Esophagus squamous epithelium (tissue), 5 donors: ENCODE measurements at places on chromosomes 1 and 21.

- no peak for DNase-seq
These were observed 85.6 kb downstream of the CD58 start for GRCh38 chr1:116485071-116485735.

- no peak for DNase-seq
These were observed 20.1 kb downstream of the NPHP4 start for GRCh38 chr1:5972198-5972520.

GRCh38 chr21:35256468-35256988 is 207.4 kb upstream of the RUNX1 start:
- no peak for DNase-seq

GRCh38 chr1:225846331-225847310 is 35.6 kb downstream of the TMEM63A start:
- no peak for DNase-seq

- DNase-seq, result no peak
These were observed 4.3 kb downstream of the TNFRSF14 start for GRCh38 chr1:2560299-2561073.

DNA sequence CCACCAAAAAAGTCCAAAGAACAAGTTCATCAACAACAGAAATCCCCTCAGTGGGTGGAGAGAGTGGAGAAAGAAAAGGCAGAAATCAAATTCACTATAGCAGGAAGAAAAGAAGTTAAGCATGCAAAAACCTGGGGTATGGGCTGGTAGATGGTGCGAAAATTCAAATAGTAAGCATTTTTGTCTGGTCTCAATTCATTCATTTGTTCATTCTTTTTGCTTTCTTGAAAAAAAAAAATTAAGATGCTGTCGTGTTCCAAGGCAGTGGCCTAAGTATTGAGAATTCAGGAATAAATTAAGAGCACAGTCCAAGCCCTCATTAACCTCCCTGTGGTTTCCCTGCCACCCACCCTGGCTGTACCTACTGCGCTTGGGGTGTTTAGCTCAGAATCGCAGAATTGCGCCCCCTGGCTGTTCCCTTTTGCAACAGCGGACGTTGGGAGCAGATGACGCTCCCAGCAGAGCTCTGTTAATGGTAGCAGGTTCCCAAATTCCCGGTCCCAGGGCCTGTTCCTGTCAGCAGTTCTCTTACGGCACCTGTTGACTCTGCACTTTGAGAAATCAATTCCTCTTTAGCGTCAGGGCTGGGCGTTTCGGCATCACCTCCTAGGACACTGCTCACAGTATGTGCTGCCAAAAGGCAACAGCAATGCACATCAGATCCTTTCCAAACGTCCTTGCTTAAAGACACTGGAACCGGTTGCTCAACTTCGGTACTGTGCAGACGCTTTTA is 34.0 kb upstream of the SSX2IP start:
- no peak for DNase-seq

GRCh38 chr21:32728848-32729247 is 1.0 kb upstream of the SYNJ1 start:
- no peak for DNase-seq

- DNase-seq, result no peak
These were observed 52.7 kb upstream of the EIF4G3 start for GRCh38 chr1:21229246-21230000.

- DNase-seq, result no peak
These were observed 154.7 kb upstream of the KCNK2 start for GRCh38 chr1:214927796-214928195.

- no peak for DNase-seq
These were observed 7.7 kb downstream of the C1orf226 start for GRCh38 chr1:162389021-162389818.

- DNase-seq, result no peak
These were observed 49.7 kb upstream of the MACF1 start for GRCh38 chr1:39154553-39155421.

GRCh38 chr1:40383095-40383487 is 9.6 kb downstream of the SMAP2 start:
- no peak for DNase-seq

DNA sequence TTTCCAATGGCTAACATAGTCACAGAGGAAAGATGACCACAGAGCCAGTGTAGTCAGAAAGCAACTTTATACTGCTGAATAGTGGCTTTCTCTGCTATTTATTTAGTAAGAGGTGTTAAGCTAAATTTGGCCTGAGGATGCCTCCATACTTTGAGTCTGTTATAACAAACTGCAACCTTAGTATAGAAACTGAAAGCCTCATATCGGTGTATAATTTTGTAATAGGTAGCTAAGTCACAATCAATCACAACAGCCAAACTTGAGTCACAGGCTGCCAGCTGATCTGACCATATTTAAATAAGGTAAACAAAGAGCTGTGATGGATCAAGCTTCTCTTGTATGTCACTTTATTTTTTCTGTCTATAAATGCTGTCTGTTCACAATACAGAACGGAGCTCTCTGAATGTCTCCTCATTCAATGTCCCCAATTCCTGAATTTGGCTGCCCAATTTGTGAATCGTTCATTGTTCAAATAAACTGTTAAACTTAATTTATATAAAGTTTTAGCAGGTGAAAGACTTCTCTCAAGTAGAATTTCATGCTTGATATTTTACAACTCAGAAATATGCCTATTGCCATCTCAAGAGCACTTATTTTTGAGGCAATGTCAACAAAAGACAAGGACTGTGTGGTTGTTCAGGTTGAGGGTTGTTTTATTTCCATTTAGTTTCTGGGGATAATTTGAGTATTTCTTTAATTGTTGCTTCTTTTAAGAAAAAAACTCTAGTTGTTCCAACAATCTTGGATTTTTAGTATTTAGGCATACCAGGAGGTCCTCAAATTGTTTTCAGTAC is 339.7 kb upstream of the B3GALT2 start:
- DNase-seq, result no peak

DNA sequence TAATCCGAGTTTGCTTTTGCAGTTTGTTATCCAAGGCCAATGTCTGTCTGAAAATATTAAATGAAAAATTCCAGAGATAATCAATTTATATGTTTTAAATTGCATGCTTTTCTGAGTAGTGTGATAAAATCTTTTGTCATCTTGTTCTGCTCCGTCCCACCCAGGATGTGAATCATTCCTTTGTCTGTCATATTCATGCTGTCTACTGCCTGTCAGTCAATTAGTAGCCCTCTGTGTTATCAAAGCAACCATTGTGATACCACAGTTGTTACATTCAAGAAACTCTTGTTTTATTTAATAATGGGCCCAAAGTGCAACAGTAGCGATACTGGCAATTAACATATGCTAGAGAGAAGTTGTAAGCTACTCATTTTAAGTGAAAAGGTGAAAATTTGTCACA is 819.3 kb downstream of the BRINP3 start:
- DNase-seq, result no peak

DNA sequence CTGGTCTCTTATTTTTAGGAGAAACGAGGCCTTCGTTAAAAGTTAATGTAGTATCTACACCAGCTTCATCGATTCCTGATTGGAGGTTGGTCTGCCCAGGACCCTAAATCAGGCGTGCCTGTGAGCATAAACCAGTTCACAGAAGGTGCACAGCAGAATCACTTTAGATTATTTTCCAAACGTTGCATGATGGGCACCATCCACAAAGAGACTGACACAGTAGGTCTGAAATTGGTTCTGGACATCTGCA is 256 bp upstream of the TARBP1 start:
- no peak for DNase-seq

- no peak for DNase-seq
These were observed 62.8 kb downstream of the NVL start for GRCh38 chr1:224266915-224267856.

- DNase-seq, result no peak
These were observed 1.9 kb downstream of the SLC2A1 start for GRCh38 chr1:42956739-42957138.

DNA sequence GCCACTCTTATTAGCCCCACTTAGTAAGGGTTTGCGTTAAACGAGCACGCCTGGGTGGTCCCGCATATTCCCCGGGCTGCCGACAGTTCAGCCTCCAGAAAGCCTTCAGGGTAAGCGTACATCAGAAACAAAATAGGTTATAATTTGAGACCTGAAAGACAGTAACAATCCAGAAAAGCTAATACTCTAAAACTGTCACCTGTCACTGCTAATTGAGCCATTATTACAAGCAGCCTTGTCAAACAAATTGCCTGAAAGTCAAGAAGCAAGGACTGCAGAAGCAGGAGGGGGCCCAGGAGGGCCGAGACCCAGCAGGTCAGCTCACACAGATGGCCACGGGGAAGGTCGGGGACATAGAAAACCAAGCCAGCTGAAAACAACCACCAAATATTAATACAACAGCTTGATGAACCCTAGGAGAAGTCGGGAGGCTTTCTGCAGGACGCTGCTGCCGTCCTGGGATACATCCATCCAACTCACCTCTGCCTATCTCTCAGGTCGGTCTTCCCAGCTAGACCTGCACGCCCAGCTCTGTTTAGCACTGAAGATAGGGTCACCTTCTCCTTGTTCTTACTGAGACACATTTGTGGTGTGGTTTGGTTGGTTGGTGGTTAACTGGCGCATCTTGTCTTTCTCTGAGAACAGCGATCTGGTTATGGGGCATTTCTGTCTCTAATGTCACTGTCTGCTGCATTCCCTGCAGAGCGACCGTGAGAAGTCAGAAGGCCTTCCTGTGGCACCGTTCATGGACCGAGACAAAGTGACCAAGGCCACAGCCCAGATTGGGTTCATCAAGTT is 110.8 kb downstream of the WDR4 start:
- DNase-seq, result no peak

DNA sequence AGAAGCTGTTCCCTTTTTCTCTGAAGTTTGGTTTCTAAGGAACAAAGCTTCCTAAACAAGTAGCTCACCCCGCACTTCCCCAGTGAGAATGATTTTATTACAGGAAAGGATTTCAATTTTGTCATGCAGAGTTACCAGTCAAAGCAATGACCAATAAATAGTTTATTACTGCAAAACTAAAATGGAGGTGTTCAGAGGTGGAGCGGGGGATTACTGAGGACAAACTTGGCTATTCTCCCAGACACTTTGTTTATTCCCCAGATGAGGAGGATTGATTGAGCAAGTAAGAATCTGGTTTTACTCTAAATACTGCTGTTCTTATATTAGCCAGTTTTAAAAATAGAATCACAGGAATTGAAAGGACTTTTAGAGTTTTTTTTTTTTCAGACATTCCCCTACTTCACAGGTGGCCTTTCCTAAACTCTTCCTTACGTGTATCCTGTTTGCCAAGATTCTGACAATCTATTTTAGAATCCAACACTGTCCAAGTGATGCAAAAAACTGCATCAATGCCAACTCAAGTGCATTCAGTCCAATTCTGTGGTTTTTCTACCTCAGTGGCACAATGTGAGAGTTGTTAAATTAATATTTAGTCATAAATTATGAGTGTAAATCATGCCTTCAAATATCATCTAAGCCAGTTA is 136.1 kb downstream of the TNFSF18 start:
- DNase-seq, result no peak

GRCh38 chr1:23906731-23907130 is 6.4 kb downstream of the CNR2 start:
- DNase-seq, result no peak

GRCh38 chr21:45018131-45019075 is 56.0 kb upstream of the ADARB1 start:
- no peak for DNase-seq

- no peak for DNase-seq
These were observed 143.1 kb downstream of the TPR start for GRCh38 chr1:186231861-186232436.

- no peak for DNase-seq
These were observed 140.9 kb upstream of the ARHGEF16 start for GRCh38 chr1:3313576-3313950.

DNA sequence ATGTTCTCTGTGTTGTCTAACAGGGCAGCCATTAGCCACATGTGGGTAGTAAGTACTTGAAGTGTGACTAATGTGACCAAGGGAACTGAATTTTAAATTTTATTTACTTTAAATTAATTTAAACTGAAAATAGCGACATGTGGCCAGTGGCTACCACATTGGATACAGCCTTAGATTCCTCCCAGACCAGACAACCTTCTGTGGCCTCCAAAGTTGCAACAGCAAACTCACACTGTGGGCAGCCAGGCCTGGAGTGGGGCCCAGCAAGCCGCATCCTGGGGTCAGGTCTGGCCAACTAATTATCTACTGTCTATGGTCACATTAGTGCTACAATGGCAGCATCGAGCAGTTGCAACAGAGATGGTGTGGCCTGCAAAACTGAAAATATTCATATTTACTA is 11.7 kb downstream of the EIF2D start:
- no peak for DNase-seq

GRCh38 chr1:4397196-4397595 is 257.2 kb upstream of the AJAP1 start:
- no peak for DNase-seq

GRCh38 chr1:160753594-160753993 is 14.5 kb downstream of the SLAMF7 start:
- DNase-seq, result no peak

DNA sequence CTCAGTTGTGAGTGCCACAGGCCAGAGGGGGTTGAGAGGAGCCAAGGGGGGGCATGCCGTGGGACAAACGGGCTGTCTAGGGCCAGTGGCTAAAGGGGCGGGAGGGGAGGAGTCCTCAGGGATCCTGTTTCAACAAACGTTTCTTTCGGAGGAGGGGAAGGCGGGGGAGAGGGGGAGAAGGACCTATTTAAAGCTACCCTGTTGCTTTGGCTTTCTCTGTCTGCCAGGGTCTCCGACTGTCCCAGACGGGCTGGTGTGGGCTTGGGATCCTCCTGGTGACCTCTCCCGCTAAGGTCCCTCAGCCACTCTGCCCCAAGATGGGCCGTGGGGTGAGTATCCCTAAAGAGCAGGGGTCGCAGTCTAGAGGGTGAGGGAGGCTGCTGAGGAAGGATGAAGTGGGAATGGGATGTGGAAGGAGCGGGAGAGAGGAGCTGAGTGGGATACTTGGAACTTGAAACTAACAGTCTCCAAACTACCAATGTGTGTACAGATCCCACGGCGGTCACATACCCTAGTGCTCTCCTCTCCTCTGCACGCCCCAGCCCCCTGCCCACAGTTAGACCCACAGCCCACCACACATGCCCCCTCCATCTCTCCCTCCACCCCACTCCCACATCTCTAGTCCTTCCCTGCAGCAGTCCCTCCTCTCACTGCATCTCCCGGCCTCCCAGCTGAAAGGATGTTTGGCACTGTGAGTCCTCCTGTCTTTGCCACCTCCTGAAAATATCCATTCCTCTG is at the start of gene ATP1A2:
Gene ATP1A2 (plus strand): TSS at position 215 of the 738 bp plus-strand sequence. CDS start 103 bp downstream, at position 318.
- DNase-seq, result no peak
